ENCODE measurements at places on chromosomes 2 and 18.
A peak's percentile ranks its signal among the peaks of the same experiment; 100 is the strongest.

DNA sequence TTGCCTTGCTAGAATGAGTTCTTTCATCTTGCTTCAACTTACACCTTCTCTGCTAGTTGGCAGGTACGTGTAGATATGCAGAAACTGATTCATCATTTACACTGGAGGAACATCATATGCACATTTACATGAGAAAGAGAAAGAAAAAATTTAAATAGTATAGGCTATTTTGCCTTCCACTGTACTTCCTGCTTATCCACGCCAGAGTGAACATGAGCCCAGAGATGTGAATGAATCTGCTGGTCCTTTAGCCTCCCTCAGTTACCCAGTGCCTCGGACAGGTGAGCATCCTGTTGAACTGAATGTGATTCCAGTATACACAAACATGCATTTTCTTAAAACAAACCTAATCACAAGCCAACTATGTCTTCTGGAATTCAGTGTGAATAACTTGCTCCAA is 83.6 kb downstream of the SESTD1 start:
- DNase-seq: no peak

DNA sequence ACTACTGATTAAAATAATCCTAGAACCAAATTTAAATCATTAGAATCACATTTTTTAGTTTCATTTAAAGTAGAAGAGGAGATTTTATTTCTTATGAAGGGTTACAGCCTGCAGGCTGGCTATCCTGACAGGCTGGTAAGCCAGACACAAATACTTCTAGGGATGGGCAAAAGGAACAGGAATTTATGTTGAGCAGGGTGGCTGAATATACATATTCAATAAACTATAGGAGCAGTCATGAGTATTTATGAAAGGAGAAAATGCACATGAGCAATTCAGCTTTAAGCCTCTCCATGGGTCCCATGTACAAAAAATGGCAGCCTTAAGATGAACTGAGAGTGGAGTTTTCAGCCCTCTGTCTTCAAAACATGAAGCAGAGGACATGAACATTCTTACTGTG is 182.4 kb downstream of the CTNNA2 start:
- DNase-seq: no peak

GRCh38 chr2:85888020-85888683 is 638 bp downstream of the ST3GAL5 start:
- DNase-seq: peak; percentile 21

DNA sequence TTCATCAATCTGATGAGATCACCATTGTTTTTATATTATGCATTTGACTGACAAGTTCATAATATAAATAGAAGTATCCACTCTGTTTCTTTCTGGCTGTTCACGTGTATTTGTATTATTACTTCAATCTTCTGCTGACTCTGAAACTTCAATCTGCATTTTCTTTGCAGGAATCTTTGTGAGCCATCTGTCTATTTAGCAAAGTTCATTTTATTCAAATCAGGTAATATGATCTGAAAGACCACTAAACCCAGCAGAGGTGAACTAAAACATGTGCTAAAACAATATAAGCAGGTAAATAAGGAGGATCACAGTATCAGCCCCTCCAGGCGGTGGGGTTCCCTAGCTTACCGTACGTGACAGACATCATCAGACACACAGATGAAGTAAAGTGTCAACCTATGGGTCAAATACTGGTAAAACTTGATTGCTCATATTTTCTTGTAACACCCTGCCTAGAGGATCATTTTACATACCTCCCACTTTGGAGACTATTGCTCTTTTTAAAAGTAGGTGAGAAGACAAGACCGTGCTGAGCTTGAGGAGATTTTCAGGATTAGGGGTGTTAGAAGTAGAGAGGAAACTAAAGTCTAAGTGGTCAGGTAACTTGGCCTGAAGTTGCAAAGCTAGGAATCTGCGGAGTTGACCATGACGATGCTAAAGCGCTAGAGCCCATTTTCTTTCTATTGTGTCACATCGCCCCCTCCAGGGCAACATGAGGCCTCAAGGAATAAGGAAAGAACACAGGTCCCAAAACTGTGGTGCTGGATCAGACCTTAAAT is 9.0 kb downstream of the DTNB start:
- no peak for DNase-seq

GRCh38 chr2:178553047-178553446 is 72.8 kb downstream of the PLEKHA3 start:
- DNase-seq: no peak

DNA sequence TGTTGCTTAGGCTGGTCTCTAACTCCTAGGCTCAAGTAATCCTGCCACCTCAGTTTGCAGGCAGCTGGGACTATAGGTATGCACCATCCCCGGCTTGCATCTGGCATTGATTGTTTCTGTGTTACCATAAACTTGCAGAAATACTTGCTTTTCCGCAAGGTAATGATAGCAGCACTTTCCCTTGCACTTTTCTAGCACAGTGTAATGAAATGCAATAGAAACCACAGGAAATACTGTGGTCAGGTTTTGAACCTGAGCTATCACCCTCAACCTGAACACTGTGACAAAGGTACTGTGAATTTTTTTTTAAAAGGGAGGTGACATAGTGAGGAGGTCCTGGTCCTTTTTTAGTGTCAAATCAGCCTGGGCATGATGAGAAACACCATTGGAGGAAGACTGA is 38.3 kb downstream of the DHRS9 start:
- peak; percentile 57 for DNase-seq

- no peak for DNase-seq
Observed at GRCh38 chr2:116490511-116491145, 1323.9 kb upstream of the DDX18 start.

DNA sequence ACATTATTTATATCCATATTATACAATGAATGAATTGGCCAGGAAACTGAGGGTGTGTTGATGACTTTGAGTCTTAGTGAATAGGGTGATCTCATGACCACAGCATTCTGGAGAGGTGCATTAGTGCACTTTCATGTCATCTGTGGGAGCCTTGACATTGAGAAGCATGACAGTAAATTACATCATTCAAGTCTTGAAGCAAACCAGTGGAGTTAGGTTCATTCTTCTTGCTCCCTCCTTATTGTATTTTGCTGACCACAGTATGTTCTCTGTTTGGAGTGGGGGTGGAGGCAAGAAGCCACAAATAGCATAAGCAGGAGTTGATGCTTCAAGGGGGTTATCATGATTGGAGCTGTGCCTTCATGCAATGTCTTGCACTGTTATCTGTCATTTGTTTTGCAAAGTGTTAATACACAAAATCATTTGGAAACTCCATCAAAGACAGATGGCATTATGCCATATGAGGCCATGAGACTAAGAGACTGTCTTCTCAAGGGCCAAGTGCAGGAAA is 680.2 kb downstream of the NYAP2 start:
- no peak for DNase-seq

GRCh38 chr2:158742536-158742935 is 52.6 kb upstream of the DAPL1 start:
- DNase-seq: no peak

- DNase-seq: peak; percentile 93
Observed at GRCh38 chr2:96537066-96537733, 648 bp downstream of the ARID5A start.
